Thoracic aorta (tissue), 2 donors: ENCODE measurements at places on chromosomes 4 and X.
A peak's percentile ranks its signal among the peaks of the same experiment; 100 is the strongest.

DNA sequence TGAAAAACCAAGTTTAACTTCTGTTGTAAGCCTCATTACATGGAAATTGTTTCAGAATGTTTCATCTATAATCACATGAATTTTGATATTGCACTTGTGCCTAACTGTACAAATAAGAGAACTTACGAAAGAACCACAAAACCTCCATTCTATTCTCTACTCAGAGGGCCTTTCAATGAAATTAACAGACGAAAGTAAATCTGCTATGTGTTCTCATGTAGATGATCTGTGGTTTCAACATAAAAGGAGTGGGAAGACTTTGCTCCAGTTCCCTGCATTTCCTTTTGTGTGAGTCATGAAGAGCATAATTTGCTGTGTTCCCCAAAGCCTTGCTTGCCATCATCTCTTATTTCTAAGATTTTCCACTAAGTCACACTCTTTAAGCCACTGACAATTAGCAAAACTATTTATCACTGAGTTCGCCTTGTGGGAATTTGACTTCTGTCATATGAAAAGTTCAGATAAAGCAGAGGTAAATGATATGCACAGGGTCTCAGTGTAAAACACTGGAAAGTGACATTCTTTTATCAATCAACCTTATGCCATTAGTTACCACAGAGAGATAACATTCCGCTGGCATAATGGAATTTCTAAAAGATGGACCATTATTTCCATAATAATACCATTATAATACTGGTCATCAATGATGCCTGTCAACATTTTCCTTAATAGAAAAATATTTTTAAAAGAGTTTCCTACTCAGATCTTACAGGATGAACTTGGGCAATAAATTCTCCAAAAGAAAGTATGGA, 329.8 kb downstream of the NR3C2 start:
- H3K4me3 ChIP-seq = no peak overlapping the region
- peaks cover 8% of the 10 kb centered on the region for H3K36me3 ChIP-seq
- no peak overlapping the region for H3K27ac ChIP-seq
- peaks cover 7% of the 10 kb centered on the region for H3K4me1 ChIP-seq
- no peak for DNase-seq
- H3K27me3 ChIP-seq = no peaks in the 10 kb centered on the region

DNA sequence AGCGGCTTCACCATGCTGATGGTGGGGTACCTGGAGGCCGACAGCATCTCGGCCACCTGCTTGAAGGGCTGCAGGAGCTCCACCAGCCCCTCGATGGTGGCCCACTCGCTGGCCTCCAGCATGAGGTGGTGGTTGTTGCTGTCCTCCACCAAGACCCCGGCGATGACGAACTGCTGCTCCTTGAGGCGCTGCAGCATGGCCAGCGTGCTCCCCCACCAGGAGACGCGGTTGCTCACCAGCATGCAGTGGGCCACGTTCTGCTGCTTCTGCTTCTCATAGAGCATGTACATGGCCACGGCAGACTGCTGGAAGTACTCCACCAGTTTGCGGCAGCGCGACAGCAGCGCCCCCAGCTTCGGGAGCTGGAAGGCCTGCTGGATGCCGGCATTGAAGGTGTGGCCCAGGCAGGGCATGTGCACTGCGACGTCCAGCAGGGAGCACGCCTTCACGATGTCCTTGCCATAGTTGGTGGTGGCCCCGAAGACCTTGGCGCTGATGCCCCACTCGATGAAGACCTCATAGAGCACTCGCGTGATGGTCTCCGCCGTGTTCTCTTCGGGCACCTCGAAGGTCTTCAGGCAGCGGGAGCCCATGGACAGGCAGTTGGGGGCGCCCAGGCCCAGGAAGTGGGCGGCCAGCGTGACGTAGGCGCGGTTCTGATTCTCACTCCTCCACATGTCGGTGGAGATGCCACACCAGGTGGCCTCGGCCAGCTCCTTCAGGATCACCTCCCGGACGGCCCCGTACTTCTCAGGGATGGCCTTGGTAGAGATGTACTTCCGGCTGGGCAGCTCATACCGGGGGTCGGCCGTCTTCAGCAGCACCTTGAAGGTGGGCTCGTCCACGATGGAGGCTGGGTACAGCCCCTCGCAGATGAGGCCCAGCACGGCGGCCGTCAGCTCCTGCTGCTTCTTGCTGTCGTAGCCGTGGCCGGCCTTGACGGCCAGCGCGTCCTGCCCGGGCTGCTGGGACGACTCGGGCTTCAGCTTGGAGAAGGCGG, 11.0 kb downstream of the DHRSX start:
- no peaks in the 10 kb centered on the region for H3K27me3 ChIP-seq
- H3K36me3 ChIP-seq = peaks cover 36% of the 10 kb centered on the region
- DNase-seq = no peak
- H3K4me1 ChIP-seq = no peaks in the 10 kb centered on the region
- H3K4me3 ChIP-seq = no peak overlapping the region

GRCh38 chrX:57595381-57595811, 3.6 kb downstream of the ZXDB start:
- no peak overlapping the region for H3K27ac ChIP-seq
- DNase-seq = no peak
- H3K27me3 ChIP-seq = no peaks in the 10 kb centered on the region
- H3K4me3 ChIP-seq = peak overlapping the region; percentile 52
- H3K4me1 ChIP-seq = peaks cover 6% of the 10 kb centered on the region
- H3K36me3 ChIP-seq = no peaks in the 10 kb centered on the region

DNA sequence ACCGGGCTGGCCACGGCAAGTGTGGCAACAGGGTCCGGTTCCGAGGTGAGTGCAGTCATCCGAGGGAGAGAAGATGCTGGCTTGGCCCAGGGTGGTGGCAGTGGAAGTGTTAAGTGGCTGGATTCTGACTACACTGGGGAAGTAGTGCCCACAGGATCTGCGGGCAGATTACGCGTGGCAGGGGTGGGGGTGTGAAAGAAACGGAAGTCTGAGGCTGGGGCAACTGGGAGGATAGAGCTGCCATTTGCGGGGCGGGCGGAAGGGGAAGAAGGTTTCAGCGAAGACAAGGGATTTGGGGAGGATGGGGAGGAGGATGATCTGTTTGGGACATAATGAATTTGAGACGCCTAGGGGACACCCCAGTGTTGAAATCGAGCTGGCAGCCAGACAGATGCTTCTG, 5.3 kb downstream of the RS1 start:
- H3K4me1 ChIP-seq = no peaks in the 10 kb centered on the region
- no peaks in the 10 kb centered on the region for H3K27me3 ChIP-seq
- no peak overlapping the region for H3K4me3 ChIP-seq

GRCh38 chr4:85748654-85749053, 273.7 kb downstream of the ARHGAP24 start:
- DNase-seq = no peak
- no peak overlapping the region for H3K4me3 ChIP-seq
- H3K36me3 ChIP-seq = no peaks in the 10 kb centered on the region

GRCh38 chr4:128700659-128701350, 108.7 kb upstream of the JADE1 start:
- no peak overlapping the region for H3K4me3 ChIP-seq
- DNase-seq = no peak
- no peaks in the 10 kb centered on the region for H3K4me1 ChIP-seq
- H3K27me3 ChIP-seq = no peaks in the 10 kb centered on the region
- H3K27ac ChIP-seq = no peak overlapping the region
- no peaks in the 10 kb centered on the region for H3K36me3 ChIP-seq

GRCh38 chr4:139740121-139740520, 74.5 kb downstream of the MGST2 start:
- no peak for DNase-seq
- no peaks in the 10 kb centered on the region for H3K36me3 ChIP-seq
- H3K4me3 ChIP-seq = peak overlapping the region; percentile 38
- peak overlapping the region; percentile 60 for H3K27ac ChIP-seq

DNA sequence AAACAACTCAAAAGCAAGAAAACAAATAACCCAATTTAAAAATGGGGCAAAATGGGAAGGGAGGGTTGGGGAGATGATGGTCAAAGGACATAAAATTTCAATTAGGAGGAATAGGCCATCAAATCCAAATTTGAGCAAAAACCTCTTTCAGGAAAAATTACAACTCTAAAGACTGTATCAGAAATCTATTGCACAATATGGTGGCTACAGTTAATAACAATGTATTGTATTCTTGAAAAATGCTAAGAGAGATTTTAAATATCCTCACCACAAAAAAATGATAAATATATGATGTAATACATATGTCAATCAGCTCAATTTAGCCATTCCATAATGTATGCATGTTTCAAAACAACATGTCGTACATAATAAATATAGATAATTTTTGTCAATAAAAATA, 60.7 kb downstream of the RELL1 start:
- H3K27me3 ChIP-seq = no peaks in the 10 kb centered on the region
- H3K36me3 ChIP-seq = no peaks in the 10 kb centered on the region
- no peak overlapping the region for H3K4me3 ChIP-seq

GRCh38 chr4:96465834-96466233, 625.9 kb downstream of the PDHA2 start:
- no peaks in the 10 kb centered on the region for H3K36me3 ChIP-seq
- H3K27me3 ChIP-seq = no peaks in the 10 kb centered on the region
- no peaks in the 10 kb centered on the region for H3K4me1 ChIP-seq
- no peak for DNase-seq

DNA sequence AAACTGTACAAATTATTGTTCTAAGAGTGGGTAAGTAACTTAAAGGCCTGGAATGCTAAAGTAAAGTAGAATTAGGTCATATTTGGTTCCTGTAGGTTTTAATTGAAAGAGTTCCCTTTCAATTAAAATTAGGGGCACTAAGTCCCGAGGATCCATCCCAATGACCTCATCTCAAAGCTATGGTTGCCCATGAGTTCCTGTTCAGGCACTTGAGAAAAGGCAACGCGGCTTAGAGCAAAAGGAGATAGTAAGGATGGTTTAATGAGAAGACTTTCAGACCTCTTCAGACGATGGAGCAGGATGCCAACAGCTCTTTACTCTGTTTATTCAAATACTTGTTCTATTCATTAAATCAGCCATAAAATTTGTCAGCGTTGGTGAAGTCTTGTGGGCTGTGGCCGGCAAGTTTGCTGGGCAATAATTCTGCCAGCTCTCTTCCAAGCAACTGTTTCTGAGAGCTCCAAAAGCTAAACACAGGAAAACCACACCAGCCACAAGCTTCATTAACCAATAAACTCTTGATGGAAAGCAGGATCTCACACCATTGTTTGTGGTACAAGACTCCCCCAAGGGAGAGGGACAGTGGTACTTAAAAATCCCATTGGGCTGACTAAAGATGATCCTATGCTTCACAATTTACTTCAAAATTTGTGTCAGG, 167.4 kb downstream of the COL4A6 start:
- no peak for DNase-seq
- no peak overlapping the region for H3K27ac ChIP-seq
- no peaks in the 10 kb centered on the region for H3K4me1 ChIP-seq
- no peaks in the 10 kb centered on the region for H3K36me3 ChIP-seq

DNA sequence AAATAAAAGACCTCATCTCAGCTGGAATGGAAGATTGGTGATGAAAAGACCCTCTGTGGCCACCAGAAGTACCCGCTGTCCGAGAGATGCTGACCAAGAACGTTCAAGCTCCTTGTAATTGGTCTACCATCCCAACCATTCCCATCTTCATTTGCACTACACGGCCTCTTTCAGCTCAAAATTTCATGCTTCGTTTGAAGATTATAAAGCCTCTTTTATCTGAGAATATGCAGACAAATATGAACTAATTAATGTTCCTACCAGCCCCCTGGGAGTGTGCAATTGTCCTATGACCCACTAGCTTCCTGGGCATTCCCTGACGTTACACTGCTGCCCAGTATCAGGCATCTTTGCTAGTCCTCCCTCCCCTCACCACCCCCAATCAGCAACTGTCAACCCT, 583.7 kb downstream of the MID1IP1 start:
- no peak overlapping the region for H3K27ac ChIP-seq
- no peak for DNase-seq
- H3K4me1 ChIP-seq = no peaks in the 10 kb centered on the region
- no peaks in the 10 kb centered on the region for H3K27me3 ChIP-seq
- H3K4me3 ChIP-seq = no peak overlapping the region

GRCh38 chr4:73759357-73759756, 19.0 kb downstream of the CXCL8 start:
- no peaks in the 10 kb centered on the region for H3K36me3 ChIP-seq
- no peak for DNase-seq
- no peaks in the 10 kb centered on the region for H3K4me1 ChIP-seq
- no peak overlapping the region for H3K27ac ChIP-seq

DNA sequence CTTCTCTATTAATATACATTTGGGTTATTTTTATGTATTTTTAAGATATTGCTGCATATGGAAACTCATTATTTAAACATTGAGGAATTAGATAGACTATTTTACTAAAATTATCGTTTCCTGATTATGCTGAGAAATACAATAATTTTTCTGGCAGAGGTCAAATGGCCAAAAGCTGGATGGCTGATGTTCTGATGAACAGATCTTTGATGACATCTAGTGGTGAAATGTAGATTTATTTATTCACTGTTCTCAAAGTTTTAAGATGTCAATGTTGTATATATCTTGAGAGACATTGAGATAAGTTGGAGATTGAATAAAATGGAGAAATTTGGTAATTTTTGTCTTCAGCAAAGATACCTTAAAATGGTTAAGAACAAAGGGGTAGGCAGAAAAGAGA, 96.2 kb downstream of the UGT8 start:
- no peaks in the 10 kb centered on the region for H3K36me3 ChIP-seq
- H3K27ac ChIP-seq = no peak overlapping the region
- no peaks in the 10 kb centered on the region for H3K27me3 ChIP-seq
- H3K4me3 ChIP-seq = no peak overlapping the region
- no peaks in the 10 kb centered on the region for H3K4me1 ChIP-seq

DNA sequence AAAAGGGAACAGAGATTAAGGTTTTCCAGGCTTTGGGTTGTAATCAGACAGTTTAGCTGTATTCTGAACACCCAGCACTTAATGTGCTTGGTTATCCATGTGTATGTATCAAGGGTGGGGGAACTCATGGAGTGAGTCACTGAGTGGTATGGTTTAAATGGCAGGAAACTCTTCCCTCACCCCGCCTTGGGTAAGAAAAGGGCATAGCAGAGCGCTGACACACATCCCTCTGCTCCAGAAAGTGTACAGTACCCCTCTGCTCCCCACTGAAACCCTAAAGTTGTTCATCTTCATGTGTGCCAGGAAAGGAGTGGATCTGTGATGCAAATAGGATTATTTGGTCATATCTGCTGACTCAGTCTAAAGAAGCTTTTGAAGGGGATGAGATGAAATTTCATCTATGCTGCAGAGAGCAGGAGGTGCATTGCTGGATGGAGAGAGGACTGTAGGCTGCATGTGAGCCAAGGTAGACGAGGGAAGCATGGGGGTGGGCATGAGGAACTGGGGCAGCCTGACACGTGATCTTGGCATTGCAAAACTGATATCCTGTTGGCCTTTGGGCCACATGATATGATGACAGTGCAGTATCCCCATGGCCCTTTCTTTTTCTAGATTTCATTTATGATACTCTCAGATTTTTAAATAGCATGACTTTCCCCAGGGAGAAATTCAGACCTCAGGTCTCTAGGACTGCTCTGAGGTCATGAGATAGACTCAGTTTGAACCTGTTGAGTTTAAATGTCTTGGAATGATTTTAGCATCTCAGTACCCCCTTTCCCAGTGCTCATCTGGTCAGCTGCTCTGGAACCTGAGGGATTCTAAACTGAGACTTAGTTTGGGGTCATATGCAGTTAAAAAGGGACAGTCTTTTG, 84.8 kb downstream of the TMEM164 start:
- H3K4me3 ChIP-seq = no peak overlapping the region
- no peak for DNase-seq
- H3K36me3 ChIP-seq = no peaks in the 10 kb centered on the region
- H3K4me1 ChIP-seq = peaks cover 5% of the 10 kb centered on the region
